ENCODE measurements at places on chromosomes 2 and 18.

DNA sequence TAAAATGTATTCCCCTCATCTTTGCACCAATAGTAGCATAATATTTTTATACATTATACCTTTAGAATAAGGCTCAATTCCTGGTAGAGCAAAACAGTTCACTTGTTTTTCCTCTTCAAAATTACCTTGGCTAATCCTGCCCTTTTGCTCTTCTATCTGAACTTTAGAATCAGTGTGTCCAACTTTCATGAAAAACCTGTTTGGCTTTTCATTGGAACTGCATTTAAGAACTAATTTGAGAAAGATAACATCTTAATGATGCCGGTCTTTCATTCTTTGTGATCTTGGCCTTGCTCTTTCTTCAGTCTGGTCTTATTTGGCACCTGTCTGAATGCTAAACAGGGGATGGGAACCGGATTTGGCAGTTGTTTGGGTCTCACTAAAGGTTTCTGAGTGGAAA lies 112.9 kb upstream of the CD302 start:
- no peak for DNase-seq

DNA sequence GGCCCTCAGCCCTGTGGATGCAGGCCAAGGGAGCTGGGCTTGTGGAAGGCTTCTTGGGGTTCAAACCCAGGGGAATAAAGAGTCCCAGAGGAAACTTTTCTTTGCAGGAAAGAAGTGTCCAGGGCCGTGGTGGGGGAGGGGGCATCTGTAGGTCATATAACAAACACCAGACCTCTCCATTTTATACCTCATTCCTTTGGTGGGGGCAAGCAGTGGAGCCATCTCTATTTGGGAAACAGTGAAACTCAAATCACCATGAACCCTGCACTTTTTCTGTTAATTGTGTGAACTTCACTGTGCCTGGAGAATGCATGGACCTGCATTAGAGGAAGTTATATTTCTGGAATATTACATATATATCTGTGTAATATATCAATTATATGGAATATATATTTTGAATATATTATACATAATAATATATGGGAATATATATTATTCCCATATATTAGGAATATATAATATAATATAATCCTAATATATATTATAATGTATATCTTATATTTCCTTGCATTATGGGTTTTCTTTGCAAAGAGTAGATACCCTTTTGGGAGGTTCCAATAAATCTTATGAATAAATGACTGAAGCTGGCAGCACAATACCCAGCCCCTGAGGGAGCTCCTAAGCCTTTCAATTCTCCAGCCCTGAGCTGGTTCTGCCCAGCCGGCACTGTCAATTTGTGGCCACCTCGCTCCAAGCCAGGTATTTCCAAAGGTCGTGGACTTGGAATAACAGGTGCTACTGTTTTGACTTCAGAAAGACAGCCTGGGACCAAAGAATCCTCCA lies 97.7 kb upstream of the PKDCC start:
- DNase-seq = no peak

DNA sequence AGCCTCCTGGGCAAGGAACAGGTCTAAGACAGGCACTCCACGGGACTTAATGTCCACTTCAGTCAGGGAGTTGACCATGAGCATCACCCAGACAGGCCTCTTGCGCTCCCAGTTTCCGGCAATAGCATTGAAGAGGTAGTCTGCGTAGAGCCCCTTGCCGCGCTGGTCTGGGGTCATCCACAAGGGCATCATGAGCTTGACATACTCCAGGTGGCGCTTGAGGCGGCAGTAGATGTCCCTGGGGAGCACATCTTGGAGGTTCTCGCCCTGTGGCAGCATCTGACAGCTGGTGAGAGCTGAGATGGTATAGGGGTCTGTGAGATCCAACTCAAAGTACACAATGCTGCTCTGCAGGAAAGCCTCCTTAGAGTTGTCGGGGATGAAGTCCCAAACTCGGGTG lies 10.6 kb downstream of the TRABD2A start:
- no peak for DNase-seq

DNA sequence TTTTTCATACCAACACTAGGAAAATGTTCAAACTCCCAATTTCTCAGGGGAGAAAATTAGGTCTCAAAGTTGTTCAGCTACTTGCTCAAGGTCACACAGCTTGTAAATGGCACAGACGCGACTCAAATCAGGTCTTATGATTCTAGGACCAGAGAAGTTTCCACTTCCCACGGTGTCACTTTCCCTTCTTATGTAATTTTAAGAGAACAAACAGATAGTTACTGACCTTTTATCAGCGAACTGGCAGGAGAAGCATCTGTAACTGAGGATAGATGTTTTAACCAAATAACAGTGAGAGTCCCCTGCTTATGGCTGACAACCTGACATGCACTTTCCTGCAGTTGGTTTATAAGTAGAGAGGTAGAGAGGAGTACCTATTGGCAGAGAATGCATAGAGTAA lies 2.1 kb upstream of the KCNJ3 start:
- no peak for DNase-seq

- no peak for DNase-seq
Observed at GRCh38 chr2:8297376-8298231, 384.3 kb upstream of the ID2 start.

- no peak for DNase-seq
Observed at GRCh38 chr18:3281456-3282400, 19.8 kb downstream of the MYL12B start.

GRCh38 chr18:34604591-34604990 lies 105.5 kb upstream of the DTNA start:
- no peak for DNase-seq

DNA sequence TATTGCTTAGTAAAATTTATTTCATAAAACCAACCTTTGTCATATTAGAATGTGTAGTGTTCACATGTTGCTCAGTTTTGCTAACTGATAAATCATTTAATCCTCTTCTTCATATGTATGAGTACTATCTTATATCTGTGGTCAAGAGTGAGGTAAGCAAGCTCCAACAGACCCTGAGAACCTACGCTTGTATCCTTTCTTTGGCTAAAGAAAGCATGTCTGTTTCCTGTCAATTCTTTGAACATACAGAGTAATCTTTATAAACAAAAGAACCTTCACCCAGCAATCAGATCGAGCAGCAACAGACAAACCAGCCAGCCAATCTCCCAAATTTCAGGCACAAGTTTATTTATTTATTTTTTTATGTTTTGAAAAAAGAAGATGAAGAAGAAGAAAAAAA lies 6.4 kb downstream of the ADCYAP1 start:
- DNase-seq = no peak

GRCh38 chr2:8525582-8526402 lies 156.1 kb upstream of the ID2 start:
- DNase-seq = peak; percentile 93

DNA sequence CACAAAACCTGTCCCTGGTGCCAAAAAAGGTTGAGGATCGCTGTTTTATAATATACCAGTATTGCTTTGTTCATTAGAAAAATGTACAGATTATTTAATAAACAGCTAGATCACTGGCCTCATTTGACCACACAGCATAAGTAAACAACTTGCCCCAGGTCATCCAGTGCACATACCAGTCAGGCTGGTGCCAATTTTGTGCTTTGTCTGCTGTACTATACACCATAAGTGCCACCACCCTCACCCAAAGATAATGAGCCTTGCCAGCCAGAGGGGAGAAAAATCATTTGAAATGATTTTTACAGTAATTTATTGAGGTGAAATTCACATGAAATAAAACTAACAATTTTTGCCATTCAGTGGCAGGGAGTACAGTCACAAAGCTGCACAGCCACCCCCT lies 202.2 kb upstream of the TWIST2 start:
- DNase-seq = no peak

DNA sequence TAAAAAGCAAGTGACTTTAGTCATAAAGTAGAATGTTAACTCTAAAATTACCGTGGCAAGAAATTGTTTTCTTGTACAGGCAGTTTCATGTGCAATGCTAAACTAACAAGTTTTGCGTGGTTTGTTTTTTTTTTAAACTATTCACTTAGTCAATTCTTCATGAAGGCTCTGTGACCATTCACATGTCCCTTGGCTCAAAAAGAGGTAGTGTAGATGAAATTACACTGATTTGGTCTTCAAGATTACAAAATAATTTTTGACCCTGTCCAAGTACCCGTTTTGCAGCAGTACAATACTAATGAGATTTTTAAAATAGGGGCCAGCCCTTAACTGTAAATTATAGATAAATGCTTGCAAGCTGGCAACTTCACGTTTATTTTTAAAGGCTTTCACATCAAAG lies 1.3 kb downstream of the TMEM131 start:
- no peak for DNase-seq

DNA sequence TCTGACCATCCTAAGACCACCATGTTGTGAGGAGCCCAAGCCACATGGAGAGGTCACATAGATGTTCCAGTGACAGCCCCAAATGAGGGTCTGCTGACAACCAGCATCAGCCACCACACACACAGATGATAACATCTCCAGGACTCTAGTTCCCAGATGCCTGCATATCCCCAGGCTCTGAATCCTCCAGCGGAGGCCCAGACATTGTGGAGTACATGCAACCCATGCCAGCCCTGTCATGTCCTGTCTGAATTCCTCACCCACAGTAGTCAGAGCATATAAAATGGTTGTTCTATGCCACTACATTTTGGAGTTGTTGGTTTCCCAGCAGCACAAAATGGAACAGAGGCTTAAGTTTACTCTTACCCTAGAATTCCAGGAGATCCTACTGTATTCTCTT lies 122.0 kb upstream of the SLC35G4 start:
- no peak for DNase-seq

GRCh38 chr2:101872480-101872879 lies 119.3 kb upstream of the IL1R2 start:
- DNase-seq = no peak

DNA sequence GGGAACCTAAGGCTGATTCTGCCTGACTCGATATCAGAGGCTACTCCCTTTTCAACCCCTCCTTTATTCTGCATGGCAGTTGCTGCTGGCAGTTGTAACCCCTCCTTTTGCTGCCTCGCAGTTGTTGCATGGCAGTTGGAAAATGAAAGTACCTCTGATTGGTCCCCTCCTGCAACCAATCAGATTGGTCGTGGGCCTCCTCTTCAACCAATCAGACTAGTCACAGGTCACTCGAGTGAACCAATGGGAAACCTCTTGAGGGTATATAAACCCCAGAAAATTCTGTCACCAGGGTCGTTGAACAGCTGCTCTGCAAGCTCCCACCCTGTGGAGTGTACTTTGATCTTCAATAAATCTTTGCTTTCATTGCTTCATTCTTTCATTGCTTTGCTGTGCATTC lies 294.3 kb upstream of the SLC8A1 start:
- no peak for DNase-seq

DNA sequence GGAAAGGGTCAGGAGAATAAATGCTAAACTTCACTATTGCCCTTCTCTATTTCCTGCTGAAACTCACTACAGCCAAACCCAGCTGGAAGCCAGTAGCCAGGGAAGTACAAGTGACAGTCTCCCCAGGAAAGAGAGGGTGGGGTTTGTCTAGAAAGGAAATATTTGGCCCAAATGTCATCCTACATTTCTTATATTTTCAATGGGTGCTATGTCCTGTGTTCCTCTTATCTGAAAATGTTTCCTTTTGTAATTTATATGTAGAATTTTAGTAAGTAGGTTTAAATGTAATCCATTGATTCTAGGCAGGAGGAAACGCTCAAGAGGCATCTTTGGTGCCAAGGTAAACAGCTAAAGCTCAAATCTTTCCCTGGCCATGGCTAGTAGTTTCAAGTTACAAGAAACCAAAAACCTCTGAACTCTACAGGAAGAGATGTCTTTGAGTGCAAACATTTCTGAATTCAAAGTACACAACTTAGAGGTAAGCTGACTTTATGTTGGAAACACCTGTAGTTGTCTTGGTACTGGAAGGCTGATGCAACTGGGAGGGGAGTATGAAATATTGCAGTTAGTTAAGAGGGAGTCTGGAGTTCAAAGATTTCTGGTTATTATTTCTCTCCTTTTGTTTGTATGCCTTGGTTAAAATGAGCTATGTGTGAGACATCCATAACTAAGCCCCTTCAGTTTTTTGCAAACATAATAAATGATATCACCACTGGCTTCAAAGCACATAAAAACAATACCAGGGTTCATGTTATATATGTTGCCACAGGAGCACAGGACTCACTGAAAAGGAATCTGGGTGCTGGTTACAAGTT lies 356.1 kb upstream of the ZC3H15 start:
- no peak for DNase-seq

DNA sequence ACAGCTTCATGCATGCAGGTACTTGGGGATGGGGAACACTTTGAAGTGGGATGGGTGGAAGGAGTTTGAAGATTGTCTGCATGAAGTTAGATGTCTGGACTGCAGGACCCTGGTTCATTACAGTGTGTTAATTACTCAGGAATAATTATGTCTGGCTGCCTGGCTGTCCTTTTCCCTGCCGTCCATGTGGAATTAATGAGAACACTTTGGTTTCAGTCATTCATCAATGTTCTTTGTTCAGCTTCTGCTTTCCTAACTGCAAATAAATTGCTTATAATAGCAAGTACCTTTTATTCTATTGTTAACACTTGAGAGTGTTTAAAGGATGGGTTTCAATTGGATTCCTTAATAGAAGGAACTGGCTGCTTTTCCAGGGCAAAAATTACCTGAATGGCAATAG lies 35.8 kb downstream of the MTCL1 start:
- no peak for DNase-seq

DNA sequence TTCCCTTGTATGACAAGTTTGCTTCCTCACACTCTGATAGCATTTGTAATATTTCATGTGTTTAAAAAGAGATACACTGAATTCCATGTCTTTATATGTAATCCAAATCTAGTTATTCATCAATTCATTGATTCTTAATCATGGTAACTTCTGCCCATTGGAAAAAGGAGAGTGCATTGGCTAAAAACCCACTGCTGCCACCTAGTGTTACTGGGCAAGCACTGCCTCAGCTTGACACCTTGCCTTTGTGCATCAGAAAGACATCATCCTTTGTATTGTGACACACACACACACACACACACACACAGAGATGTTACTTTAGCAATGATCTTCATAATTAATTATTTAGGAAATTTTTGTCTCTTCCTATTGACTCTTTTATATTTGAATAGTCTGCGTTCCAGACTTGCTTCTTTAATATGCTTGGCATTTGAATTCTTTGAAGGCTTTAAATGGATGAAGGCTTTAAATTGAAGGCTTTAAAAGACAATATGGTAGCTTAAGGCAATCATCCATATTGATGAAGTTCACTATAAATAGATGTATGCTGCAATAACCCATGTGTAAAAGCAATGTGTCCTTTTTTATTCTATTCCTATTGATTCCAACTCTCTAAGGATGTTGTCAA lies 414.2 kb upstream of the CHST9 start:
- peak; percentile 40 for DNase-seq

GRCh38 chr2:148483665-148484064 lies 160.9 kb upstream of the EPC2 start:
- no peak for DNase-seq

- peak; percentile 63 for DNase-seq
Observed at GRCh38 chr2:27954771-27955383, 64.3 kb downstream of the BABAM2 start.

All from right cardiac atrium (tissue), 5 donors.